Right renal pelvis (tissue), 4 donors: ENCODE measurements at places on chromosomes 1 and 21. TPM values are rescaled to one million over a fixed set of nuclear protein-coding genes. Genes with fewer than 3 reads are reported as not detected.

DNA sequence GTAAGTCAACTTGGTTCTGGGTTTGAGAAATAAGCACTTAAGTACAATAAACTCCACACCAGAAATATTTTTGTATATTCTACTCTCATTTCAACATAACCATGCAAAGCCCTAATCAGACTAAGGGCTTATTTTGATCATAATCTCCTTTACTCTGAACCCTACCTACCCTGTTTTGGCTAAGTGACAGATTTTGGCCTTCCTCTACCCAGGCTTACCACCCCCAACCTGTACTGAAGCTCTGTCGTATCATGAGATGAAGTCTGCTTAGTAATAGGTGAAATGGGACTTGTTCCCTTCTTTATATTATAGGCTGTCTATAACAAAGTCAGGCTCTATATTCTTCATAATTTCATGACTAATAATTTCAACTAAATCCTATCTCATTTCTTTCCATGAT is 135.5 kb downstream of the RERE start:
- no peak for DNase-seq

- DNase-seq, result no peak
Observed at GRCh38 chr21:43362321-43362791, 64.6 kb downstream of the SIK1 start.

- DNase-seq, result no peak
Observed at GRCh38 chr1:93080179-93080823, 1.2 kb downstream of the MTF2 start.

- no peak for DNase-seq
Observed at GRCh38 chr1:51600965-51601364, 15.9 kb upstream of the OSBPL9 start.

RCAN3 gene
- 12.2 TPM for polyA plus RNA-seq

- DNase-seq, result no peak
Observed at GRCh38 chr1:48066936-48067335, 69.8 kb upstream of the TRABD2B start.

DNA sequence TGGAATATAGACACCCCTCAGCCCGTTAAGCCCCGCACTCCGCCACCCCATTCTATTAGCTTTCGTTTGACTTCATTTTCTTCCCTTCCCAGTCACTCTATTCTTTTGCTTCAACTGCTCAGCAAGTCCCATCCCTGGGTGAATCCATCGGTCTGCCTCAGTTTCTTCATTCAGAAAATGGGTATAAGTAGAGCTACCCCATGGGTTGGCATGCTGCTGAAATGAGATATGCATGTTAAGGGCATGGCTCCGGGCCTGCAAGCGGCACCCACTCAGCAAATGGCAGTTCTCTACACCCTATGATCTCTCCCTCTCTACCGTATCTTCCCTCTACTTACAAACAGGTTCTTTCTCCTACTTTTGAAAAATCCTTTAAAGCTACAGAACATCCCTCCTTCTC is 87.8 kb upstream of the IRF2BP2 start:
- no peak for DNase-seq

DNA sequence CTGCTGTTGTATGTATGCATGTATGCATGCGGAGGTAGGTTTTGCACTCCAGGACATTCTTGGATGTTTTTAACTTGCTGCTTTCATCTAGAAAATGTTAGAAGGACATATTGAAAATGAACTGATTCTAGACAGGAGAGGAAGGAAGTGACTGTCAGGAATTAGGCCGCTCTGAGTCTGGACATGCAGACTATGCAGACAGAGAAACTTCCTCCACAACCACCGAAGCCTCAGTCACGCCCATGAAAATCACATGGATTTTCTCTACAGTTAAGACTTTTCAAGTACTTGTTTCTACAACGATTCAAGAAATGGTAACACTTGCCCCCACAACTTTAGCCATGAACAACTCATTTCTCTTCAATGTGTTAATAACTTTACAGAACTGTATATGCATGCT is 211.1 kb downstream of the SMYD3 start:
- no peak for DNase-seq

DNA sequence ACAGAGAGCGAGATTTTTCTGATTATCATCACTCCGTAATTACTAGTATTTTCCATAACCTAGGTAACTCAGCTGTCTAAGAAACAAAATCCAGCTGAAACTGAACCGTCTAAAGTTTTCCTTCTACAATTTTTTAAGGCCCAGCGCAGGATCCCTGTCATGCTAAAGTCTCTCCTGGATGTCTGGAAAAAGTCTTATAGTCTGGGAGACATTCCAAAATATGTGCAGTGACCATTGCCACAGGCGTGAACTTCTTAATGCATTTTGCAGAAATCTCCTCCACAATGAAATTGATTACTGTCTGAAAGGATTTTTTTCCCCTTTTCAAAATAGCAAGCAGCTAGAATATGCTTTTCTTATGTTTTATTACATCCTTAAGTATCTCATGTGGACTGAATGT is 209.3 kb upstream of the C1orf105 start:
- no peak for DNase-seq

- DNase-seq, result no peak
Observed at GRCh38 chr1:248837045-248837780, 811 bp upstream of the ZNF672 start.

STUM gene
- polyA plus RNA-seq, result 1.9 TPM

- DNase-seq, result no peak
Observed at GRCh38 chr1:97159342-97159741, 437.8 kb downstream of the PTBP2 start.

AK5 gene
- 2.8 TPM for polyA plus RNA-seq

DNA sequence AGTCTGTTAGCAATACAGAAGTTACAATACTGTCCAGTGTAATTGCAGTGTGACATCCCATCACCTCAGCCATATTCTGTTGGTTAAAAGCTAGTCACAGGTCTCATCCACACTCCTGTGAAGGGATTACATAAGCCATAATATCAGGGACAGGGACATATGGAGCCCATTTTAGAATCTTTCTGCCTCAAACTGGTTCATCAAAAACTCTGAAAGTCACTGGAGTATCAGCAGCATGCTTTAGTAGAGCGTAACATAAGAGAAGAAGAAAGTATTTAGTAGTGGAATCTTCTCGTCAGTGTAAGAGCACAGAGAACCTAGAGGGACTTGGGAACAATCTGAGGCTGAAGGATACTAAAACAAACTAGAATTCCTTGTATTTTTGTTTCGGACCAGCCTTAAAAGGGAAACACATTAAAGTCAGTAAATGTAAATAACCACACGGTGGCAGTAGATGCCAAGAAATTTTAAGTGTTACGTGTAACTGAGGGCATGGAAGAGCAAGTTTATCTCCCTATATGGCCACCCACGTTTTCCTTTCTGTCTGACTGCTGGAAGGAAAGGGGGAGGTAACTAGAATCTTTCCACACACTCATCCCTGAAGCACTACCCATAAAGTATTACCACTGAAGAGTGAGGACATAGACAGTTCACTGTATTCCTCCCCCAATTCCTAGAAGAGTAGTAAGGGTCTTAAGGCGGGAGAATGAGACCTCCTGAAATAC is 41.6 kb upstream of the AGL start:
- peak; percentile 81 for DNase-seq
